ENCODE measurements at places on chromosomes 2 and 18.

DNA sequence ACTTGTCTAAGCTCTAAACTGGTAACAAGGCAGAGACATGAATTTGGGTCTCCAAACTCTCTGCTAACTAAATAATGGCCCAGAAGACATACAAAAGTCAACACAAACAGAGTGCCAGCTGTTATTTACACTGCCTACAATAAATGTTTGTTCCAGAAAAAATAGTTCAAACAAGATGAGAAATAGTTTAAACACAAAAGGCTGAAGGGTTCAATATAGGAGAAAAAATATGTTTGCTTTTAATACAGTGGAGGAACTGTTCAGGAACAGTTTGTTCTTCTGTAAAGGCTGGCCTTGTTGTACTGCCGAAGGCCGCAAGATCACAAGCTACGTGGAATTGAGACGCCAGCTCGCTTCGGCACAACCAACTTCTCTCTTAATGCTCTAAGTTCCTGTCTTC is 74.6 kb downstream of the AFF3 start:
- no peak for DNase-seq

DNA sequence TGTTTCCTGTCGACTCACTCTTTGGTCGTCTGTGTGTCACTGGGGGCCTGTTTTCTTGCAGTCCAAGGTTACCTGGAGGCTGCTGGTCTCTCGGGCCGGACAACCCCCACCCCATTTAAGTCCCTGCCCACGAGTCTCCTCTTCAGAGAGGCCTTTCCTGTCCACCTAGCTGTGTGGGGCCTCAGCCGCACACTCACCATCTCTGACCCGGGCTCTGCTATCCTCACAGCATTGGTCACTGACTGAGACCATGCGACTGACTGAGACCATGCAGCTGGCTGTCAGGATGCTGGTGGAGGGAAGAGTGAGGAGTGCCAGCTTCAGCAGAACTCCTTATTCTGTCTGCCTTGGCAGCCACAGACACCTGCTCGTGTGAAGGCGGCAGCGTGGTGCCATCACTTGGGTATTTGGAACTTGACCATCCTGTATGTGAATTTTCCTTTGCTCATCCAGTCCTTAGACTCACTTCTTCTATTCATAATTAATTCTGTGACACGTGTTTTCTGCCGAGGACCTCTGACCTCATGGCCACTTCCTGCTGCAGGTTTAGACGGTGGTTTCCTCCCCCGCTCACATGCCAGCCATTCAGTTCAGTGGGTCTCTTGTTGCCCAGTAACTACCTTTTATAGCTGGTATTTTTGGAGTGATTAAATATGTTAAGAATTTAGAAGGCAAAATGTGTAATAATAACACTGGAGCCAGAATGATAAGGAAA is 47.5 kb upstream of the ASB1 start:
- DNase-seq, result peak; percentile 73

DNA sequence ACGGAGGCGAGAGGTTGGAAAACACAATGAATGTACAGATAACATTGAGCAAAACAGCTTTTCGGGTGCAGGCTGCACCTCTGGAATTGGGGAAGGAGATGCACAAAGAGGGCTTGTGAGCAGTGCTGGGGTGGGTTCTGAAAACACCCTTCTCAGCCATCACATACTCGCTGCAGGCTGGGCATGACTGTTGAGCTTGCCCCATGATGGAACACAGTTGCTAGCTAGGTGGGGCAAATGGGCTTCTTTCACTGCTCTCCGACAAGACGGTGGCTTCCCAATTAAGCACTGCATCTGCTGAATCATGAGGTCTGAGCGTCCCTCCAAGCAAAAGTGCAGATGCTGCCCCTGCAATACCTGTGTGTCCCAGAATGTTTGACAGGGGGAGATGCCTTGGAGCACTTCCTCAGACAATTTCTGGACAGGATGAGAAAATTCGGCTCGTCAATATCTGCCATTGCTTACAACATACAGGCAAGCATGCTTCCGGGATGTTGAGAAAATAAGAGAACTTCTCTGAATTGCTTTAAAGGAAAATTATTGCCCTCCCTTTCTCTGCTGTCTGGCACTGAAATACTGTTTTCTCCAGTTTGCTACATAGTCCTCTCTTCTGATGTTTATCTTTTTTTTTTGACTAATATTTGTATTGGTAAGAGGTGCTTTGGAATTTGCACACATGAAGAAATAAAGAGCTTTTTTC is 77.3 kb upstream of the SH3BP4 start:
- no peak for DNase-seq

GRCh38 chr2:43174368-43174916 is 52.0 kb downstream of the ZFP36L2 start:
- no peak for DNase-seq

DNA sequence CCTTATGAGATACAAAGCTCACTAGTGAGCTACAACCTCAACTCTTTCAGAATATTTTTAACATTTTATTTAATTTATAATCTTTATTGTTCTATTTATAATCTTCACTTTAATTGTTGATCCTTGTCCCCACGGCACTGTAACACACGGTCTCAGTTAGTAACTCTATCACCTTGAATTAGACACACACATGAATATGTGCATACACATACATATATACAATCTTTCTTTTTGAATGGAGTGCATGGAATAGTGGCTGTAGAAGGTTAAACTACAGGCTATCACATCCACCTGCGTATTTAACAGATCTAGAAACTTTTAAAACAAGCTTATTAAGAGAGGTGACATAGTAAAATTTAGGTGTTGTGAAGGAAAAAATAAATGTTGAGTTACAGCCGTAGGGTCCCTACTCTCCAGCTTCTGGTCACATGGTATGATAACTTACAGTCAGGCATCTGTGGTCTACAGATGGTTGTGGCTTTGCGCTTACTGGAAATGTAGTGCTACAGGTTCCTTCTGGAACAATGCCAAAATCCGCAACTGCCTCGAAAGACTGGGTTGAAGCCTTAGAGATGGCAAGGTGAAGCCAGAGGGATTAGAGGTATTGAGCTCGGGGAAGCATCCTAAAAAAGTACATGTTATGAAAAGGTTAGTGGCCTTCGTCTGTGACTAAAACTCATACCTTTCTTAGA is 1324.1 kb upstream of the SLC39A10 start:
- peak; percentile 10 for DNase-seq

DNA sequence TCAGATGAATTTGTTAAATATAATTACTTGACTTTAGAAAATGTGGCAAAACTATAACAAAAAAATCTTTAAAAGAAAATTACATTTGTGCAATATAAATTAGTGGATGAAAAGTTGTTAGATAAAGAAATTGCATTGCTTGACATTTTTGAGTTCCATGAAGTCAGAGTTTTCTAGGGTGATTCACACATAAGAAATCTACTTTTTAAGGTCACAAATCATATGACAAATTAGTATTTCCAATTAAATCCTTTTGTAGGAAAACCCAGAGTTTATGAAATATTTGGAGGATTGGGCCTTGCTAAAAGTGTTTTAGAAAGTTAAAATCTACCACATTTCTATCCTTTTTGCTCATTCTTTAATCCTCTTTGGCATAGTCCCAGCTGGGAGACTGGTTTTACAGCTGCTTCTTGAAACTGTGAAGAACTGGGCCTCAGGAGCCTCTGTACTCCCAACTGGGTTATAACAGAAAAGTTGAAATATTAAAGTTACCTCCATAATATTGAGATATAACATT is 289.2 kb downstream of the LRRTM4 start:
- no peak for DNase-seq

GRCh38 chr2:237790353-237790752 is 8.2 kb upstream of the RBM44 start:
- no peak for DNase-seq

DNA sequence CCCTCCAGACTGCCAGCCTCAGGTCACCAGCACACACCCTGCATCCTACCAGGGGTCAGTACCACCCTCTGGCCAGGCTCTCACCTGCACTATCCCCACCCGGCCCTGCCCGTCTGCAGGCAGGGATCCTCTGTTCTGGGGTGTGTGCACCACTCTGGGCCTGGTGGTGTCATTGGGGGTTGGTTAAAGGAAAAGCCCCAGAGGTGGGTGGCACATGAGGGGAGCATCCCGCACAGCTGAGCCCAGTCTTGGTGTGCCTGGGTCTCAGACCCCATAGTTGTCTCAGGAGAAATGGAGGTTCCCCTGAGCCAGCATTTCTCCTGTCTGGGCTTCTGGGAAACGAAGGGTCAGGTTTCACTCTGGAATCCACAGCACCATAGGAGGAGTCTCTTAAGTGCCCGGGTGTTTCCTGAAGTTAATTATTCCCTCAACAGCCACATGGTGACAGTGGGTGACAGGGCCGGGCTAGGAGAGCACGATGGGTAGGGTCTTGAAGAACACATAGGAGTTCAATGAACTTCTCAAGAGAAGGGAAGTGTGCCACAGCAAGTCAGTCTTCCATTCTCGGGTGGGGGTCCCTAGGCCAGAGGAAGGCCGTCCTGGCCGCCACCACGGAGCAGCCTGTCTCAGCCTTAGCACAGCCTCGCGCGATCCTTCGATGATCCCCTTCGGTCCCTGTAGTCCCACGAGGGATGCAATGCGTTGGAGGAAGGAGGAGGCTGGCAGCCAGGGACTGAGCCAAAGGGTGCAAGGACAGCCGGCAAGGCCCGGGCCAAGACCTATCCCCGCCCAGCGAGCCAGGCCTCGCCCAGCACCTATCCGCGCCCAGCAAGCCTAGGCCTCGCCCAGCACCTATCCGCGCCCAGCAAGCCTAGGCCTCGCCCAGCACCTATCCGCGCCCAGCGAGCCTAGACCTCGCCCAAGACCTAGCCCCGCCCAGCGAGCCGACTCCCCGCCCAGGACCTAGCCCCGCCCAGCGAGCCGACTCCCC is 1.1 kb upstream of the FARP2 start:
- peak; percentile 85 for DNase-seq

DNA sequence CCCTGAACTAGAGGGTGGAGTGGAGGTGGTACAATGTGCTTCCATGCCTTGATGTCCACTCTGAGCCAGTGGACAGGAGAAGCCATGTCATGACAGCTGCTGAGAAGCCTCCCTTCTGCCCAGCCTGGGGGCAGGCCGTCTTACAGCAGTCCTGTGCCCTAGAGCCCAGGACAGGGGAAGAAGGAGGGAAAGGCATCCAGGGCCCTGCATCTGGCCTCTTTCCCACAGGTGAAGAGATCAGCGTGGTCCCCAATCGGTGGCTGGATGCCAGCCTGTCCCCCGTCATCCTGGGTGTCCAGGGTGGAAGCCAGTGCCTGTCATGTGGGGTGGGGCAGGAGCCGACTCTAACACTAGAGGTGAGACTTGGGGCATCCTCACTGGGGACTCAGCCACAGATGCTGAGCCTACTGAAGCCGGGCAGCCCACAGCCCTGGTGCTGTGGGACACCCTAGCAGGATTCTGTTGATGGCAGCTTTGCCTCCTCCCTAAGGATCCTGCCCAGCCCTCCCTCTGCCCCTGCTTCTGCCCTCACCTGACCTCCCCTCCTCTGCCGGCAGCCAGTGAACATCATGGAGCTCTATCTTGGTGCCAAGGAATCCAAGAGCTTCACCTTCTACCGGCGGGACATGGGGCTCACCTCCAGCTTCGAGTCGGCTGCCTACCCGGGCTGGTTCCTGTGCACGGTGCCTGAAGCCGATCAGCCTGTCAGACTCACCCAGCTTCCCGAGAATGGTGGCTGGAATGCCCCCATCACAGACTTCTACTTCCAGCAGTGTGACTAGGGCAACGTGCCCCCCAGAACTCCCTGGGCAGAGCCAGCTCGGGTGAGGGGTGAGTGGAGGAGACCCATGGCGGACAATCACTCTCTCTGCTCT is 3.1 kb downstream of the IL36RN start:
- no peak for DNase-seq

- no peak for DNase-seq
These were observed 9.4 kb upstream of the NEURL3 start for GRCh38 chr2:96514521-96514920.

- no peak for DNase-seq
These were observed 70.4 kb downstream of the ODC1 start for GRCh38 chr2:10377747-10378085.

All from hematopoietic multipotent progenitor cell treated with erythropoietin and hydrocortisone succinate and interleukin-3 and kit ligand, for 4 days (in vitro differentiated cells).